ENCODE measurements at places on chromosomes 12 and 14.
A peak's percentile ranks its signal among the peaks of the same experiment; 100 is the strongest.

GRCh38 chr14:24401810-24402702 lies 3.3 kb downstream of the NYNRIN start:
- no peak for DNase-seq

- DNase-seq: peak; percentile 33
These were observed 22.6 kb upstream of the PKP2 start for GRCh38 chr12:32918890-32919801.

- DNase-seq: no peak
These were observed 8.5 kb upstream of the FKBP11 start for GRCh38 chr12:48933664-48934311.

DNA sequence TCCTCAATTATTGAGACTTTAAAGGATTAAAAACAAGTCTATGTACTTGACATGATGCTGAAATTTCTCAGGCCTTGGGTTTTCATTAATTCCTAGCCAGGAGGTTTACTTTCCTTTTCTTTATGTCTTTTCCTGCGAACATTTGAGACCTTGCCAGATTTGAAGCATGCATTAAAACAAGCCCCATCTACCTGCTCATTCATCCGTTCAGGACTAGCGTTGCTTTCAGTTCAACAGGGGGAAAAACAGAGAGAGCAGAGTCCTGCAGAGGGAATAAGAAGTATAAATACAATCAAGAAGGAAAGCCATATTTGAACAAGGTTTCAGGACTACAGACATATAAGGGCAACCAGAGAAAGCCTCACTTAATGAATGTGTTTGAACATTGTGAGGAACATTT lies 542.4 kb downstream of the DIO2 start:
- no peak for DNase-seq

GRCh38 chr14:75725481-75725880 lies 64.4 kb downstream of the TTLL5 start:
- DNase-seq: no peak

DNA sequence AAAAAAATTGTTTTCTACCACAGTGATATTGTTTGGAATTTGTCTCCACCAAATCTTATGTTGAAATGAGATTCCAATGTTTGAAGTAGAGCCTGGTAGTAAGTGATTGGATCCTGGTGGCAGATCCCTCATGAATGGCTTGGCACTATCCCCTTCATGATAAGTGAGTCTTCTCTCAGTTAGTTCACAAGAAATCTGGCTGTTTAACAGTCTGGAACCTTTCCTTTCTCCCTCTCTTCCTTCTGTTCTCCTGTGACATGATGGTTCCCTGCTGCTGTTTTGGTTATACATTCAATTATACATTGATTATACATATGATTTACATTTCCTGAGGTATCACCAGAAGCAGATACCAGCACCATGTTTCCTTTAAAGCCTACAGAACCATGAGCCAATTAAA lies 442.2 kb downstream of the SLC6A15 start:
- no peak for DNase-seq

DNA sequence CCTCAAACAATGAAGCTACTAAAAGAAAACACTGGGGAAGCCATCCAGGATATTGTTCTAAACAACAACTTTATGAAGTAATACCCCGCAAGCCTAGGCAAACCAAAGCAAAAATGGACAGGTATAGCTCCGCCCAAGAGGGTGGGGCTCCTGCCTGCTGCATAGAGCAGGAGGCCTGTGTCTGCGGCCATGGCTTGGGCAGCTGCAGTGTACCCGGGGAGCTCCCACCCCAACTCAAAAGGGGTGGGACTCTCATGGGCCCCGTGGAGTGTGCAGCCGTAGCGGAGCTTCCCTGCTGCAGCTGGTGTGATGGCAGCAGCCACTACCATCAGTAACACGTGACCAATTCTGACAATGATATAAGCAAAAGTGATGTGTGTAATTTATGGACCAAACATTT lies 264.2 kb upstream of the KITLG start:
- no peak for DNase-seq

DNA sequence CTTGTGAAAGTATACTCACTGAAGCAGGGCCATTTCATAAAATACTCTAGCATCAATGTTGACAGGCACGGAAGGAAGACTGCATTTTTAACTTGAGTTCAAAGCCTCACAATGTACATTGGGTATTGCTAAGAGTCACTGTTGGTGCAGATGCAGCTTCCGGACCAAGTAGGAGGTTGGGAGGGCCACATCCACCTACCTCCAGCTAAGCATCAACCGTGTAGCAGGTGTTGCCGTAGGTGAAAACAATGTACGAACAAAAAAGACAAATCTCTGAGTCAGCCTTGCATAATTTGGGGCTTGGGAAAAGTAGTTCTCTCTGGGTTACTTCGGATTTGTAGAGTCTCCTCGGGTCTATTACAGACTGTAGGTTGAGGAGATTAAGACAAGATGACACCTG lies 48.1 kb downstream of the TMTC1 start:
- DNase-seq: no peak

DNA sequence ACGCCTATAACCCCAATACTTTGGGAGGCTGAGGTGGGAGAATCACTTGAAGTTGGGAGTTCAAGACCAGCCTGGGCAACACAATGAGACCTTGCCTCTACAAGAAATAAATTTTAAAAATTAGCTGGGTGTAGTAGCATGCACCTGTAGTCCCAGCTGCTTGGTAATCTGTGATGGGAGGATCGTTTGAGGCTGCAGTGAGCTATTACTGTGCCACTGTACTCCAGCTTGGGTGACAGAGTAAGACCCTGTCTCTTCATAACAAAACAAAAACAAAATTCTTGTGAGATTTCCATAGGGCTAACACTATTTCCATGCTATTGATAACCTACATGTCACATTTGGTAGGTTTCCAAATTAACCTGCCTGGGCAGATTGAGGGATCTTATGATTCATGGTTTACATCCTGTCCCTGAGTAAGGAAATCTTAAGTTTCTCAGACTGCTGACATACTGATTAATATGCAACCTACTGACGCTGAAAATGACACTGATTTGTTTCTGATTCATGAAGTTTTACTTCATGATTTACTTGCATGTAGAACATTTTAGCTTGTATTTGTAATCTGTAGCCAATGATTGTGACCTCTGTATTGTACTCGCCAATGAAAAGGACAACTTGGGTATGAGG lies 15.9 kb downstream of the ATP6V1D start:
- no peak for DNase-seq

DNA sequence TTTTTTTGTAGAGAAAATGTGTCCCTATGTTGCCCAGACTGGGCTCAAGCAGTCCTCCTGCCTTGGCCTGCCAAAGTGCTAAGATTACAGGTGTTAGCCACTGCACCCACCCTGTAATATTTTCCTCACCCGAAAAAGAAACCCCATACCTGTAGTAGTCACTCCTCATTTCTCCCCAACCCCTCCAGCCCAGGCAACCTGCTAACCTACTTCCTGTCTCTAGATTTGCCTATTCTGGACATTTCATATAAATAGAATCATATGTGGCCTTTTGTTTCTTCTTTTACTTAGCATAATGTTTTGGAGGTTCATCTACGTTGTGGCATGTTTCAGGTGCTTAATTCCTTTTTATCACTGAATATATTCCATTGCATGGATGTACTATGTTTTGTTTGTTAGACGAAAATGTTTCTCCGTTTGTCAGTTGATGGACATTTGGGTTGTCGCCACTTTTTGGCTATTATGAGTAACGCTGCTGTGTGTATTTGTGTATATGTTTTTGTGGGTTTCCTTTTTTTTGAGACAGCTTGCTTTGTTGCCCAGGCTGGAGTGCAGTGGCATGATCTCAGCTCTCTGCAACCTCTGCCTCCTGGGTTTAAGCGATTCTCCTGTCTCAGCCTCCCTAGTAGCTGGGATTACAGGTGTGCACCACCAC lies 6.2 kb downstream of the ANKRD13A start:
- no peak for DNase-seq

DNA sequence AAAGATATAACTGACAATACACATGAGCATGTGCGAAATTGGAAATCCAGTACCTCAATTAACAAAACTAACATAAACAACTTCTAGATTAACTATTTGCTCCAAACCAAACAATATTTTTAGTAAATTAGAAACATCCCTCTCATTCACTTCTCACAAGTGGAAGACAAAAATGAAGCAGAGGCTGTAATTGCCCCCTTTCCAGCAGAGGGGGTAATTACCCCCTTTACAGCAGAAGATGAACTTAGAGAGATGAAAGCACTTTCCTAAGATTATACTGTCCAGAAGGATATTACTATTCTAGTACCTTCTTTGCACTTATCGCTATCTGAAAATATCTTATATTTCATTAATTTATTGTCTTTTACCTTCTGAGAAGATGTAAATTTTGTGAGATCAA lies 1025.2 kb downstream of the FSCB start:
- DNase-seq: no peak

GRCh38 chr12:106251631-106252455 lies 4.0 kb upstream of the CKAP4 start:
- DNase-seq: no peak

GRCh38 chr12:90211017-90211416 lies 502.4 kb upstream of the ATP2B1 start:
- peak; percentile 56 for DNase-seq

GRCh38 chr14:104337351-104337750 lies 199.0 kb downstream of the KIF26A start:
- no peak for DNase-seq

DNA sequence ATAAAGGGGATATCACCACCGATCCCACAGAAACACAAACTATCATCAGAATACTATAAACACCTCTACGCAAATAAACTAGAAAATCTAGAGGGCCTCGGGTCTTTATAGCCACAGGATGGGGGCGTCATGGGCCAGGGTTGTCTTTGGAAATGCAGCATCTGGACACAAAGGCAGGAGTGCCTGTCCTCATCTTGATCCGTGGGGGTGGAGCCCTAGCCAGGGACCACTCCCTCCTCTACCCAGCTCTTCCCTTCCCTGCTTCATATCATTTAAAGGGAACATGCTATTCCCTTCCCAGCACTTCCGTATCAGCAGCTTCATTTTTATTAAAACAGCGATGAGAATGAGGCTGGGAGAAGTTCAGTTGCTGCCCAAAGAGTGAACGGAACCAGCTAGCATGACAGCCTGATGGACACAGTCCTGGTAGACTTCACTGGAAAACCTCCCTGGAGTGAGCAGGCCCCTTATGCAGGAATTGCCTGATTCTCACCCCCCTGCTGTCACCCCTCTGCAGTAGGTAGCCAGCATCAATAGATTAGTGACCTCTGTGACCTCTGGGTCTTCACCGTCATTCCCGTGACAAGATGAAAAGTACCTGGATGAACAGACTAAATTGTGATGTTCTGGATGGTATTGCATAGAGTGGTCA lies 251.4 kb upstream of the RGS6 start:
- no peak for DNase-seq

DNA sequence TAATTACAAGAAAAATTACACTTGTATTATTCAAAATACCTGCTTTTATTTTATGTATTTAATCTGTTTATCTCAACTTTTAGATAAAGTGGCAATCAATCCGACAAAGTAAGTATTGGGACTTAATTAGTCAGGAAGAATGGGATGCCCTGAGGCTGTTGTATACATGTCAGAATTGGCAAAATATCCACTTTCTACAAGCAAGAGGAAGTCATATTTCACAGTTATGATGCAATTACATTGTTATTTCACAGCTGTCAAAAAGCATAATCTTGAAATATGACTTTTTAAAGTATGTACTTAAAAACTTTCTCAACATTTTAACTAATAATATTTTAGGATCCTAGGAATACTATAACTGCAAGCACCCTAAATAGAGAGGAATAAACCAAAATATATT lies 357.1 kb upstream of the MGAT4C start:
- DNase-seq: no peak

GRCh38 chr14:29222671-29223268 lies 456.2 kb downstream of the FOXG1 start:
- no peak for DNase-seq

GRCh38 chr12:38279756-38280155 lies 36.8 kb upstream of the ALG10B start:
- DNase-seq: no peak

- DNase-seq: no peak
These were observed 81.4 kb downstream of the PIWIL1 start for GRCh38 chr12:130419116-130419515.

DNA sequence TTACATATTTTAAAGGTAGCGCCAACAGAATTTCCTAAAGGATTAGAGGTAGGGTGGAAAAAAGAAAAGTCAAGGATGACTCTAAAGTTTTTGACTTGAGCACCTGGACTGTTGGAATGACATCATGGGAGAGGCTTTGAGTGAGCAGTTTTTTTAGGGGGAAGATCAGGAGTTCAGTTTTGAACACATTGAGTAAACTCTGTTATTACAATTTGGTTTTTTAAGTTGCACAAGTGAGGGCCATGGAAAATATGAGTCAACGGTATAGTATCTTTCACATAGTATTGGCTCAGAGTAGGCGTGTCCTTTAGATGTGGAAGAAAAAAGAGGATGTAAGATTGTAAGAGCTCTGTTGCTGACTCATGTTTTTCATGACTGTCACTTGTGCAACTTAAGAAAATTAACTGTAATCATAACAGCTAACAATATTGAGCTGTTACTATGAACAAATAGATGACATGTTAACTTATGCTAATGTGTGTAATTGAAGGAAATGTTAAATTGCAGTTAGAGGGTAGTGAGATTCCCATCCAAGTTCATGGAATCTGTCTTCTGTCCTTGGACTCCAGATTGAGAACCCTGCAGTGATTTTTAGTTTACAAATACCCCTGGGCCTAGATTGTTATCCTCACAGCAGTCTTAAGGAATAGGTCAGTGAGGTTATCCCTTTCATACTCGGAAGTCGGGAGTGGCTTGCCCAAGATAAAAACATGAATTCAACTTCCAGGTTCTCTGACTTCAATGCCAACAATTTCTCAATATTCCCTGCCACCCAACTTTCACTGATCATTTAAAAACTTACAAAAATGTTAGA lies 48.2 kb upstream of the ATP2B1 start:
- peak; percentile 52 for DNase-seq

GRCh38 chr12:121822393-121823100 lies 18.7 kb downstream of the SETD1B start:
- no peak for DNase-seq

DNA sequence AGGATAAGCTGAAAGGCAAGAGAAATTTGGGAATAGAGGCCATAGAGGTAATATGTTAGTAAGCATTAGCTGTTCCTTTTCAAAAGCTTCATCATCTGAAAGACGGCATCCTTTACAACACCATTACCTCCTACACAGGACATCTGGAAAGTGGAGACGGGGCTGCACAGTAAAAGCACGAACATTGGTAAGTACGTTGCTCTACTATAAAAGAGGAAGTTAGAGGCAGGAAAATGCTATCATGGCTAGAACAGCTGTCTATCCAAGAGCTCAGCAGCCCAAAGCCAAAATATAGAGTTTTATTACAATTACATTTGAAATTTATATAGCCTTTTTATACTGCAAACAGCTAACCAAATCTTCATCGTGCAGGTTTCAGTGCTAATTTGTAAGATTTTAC lies 172.3 kb upstream of the GRIP1 start:
- no peak for DNase-seq

All from pulmonary artery endothelial cell (primary cell).